ENCODE measurements at places on chromosomes 5 and 9.
A peak's percentile ranks its signal among the peaks of the same experiment; 100 is the strongest.

DNA sequence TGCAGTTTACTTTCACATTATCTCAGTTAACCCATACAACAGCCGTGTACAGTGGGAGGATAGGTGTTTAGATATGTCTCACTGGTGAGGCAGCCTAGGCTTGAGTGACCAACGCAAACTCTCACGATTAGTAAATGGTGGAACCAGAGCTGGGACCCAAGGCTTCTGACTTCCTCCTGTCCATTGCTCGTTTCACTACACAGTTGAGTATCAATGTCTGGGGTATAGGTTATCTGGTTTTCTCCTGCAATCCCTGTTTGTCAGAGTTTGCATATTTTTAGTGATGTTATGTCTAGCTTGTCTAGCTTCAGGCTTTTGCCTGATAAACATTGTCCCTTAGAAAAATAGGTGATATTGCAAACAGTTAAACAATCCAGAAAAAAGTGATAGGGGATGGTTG, 62.6 kb downstream of the NUP214 start:
- no peak for DNase-seq

- DNase-seq, result no peak
These were observed 57.3 kb downstream of the PHF2 start for GRCh38 chr9:93633492-93634221.

DNA sequence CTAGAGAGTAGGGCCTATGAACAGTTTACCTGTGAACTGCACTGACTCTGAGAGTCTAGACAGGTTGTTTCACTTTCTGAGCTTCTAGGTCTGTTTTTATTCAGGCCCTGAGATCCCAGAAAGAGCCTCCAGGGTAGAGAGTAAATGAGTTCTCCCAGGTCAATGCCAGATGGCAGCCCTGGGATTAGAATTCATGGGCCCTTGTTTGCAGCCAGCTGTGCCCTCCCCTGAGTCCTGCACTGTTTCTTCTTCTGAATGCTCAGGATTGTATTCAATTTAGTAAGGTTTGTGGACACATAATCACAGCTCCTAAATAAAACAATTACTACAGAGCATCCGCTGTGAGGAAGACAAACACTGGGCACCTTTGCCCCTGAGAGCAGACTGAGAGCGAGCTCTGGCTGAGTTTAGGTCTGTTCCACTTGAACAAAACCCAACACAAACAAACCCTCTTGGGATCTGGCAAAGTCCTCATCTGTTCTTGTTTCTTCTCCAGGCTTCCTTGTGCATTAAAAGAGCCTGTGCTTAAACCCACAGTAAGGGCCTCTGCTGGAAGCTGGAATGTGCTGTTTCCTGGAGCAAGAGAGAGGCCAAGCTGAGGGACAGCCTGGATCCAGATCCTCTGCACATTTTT, 29.9 kb downstream of the FAM219A start:
- DNase-seq, result no peak

- no peak for DNase-seq
These were observed 288.9 kb upstream of the RIOK2 start for GRCh38 chr5:97471951-97472350.

DNA sequence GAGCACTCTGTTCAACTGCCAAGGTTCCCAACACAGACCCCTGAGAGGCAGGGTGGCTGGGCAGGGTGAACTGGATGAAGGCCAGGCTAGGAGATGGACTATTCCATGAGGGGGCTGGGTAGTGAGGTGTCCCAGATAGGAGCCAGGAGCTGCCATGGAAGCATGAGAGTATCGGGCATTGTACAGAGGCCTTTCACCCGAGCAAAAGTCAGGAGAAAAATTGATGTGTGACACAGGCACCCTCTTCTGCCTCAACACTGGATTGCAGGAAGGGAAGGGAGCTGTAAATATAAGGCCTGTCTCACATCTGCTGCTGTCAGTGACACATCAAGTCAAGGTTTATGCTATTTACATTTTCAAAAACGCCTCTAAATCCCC, 74.6 kb downstream of the UBAP1 start:
- DNase-seq, result peak; percentile 13

DNA sequence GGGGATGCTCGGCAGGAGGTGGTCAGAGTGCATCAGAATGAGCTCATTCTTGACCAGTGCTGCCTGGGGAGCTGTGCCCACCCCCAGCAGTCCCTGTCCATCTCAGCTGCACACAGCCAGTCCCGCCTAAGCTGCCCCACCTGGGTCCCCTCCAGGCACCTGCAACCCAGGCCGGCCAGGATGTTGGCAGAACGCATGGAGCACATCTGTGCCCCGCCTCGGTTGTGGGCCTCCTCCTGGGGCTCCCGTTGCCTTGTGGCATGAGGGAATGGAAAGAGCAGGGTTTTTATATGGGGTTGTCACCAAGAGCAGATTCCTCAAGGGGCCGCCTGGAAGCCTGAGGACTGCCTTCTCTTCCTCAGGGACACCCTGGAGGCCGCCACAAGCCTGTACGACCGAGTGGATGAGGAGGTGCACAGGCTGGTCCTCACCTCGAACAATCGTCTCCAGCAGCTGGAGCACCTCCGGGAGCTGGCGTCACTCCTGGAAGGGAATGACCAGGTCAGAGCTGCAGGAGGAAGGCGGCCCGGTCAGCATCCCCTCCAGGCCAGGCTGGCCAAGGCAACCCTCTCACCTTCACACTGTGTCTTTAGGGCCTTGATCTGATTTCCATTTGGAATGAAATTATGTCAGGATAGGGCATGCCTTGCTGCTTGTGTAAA, 34.8 kb upstream of the LRRC14B start:
- no peak for DNase-seq

- no peak for DNase-seq
These were observed 38.2 kb downstream of the MED10 start for GRCh38 chr5:6340100-6340499.

DNA sequence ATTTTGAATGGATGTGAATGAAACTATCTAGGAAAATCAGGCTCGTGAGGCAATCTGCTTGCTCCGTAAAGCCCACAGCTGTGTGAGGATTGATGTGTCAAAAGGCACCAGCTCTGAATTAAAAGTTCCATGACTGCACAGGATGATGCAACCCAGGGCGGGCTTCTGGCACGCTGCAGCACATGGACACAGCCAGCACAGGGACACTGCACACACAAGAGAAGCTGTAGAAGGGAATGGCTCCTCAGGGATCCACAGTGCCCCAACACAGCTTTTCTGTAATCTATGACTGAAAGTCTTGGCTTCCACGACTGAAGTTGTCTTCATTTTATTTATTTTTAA, 151.0 kb downstream of the GCNT1 start:
- no peak for DNase-seq

DNA sequence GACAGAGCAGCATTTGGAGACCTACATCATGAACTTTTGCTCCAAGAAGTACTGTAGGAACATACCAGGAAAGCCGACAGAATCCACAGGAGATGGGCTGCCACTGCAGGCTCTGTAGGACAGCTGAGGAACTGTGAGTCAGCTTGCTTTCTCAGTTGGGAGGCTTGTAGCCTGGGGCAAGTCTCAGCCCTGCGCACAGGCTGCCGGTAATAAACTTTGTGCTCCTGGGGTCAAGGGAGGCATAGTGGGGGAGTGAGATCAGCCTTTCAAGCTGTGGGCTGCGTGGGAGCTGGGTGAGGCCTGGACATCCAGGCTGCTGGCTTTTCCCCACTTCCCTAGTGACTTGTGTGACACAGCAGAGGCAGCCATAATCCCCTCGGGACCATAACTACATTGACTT, 718.0 kb upstream of the CDH10 start:
- no peak for DNase-seq

GRCh38 chr5:171806976-171807747, 21.5 kb downstream of the SMIM23 start:
- DNase-seq, result no peak

DNA sequence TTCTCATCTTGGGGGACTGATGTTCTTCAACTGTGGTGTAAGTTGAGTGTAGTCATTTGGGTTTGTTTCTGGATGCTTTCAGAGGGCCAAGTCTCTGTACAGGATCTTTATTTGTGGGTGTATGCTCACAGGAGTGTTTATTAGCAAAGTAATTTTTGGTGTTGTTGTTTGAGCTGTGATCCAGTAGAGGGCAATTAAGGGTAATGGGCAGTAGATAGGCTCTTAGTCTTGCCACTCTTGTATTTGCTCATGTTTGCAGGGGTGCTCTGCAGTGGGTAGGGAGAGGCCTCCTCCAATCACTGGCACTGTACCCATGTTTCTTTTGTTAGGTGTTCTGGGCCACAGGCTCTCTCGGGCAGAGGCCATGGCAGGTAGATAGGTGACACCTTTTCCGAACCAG, 45.9 kb upstream of the ITGA2 start:
- no peak for DNase-seq

- no peak for DNase-seq
These were observed 41.5 kb upstream of the PTPDC1 start for GRCh38 chr9:94042516-94043360.

DNA sequence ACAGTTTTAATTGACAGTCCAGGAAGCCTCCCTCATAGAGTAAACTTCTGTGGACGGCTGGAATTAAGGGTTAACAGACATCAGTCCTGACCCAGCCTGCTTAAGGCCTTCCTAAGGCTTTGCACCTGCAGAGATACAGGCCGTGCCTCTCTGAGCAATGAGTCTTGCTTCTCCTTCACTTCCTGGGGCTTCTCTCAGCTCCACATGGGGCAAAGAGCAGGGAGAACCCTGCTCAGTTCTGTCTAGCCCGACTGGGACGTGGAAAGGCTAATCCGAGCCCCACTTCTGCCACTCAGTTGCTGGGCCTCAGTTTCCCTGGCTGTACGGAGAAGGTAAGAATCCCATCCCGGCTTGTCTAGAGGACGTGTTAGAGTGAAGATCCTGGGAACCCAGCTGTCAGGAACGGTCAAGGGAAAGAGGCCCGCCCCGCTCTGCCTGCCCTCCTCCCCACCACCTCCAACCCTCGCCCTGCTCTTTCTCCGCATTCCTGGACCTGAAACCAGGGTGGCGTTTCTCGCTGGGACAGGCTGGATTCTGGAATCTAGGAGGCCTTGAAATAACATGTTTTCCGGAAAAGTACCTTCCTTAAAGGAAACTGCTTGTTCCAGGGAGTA, 6.5 kb downstream of the SPAAR start:
- no peak for DNase-seq

DNA sequence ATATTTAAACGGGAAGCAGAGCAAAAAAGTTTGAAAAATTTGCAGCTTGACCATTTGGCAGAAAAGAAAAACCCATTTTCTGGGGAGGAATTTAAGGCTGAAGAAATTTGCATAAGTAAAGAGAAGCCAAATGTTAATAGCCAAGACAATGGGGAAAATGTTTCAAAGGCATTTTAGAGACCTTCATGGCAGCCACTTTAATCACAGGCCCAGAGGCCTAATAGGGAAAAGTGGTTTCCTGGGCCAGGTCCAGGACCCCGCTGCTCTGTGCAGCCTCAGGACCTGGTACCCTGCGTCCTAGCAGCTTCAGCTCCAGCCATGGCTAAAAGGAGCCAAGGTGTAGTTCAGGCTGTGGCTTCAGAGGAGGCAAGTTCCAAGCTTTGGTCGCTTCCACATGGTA, 507.3 kb downstream of the SLCO4C1 start:
- no peak for DNase-seq

- DNase-seq, result no peak
These were observed 211.3 kb upstream of the PRR16 start for GRCh38 chr5:120252839-120253238.

DNA sequence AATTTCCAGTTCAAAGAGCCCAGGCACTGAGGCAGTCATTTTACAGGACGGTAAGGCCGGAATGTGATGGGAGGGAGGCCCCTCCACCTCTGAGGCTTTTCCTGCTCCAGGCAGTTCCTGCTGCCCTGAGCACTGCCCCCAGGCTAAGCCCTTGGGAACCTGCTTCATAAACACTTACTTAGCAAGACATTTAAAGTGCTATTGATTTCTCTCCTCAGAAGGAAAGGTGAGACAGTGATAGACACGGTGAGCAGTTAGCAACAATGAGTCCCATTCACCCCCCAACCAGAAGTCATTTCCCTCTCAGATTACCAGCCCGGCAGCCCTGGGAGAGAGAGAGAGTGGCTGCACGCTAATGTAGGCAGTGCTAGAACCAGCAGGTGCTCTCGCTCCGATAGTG, 462.5 kb downstream of the SPOCK1 start:
- DNase-seq, result no peak

GRCh38 chr5:27592231-27592630, 553.8 kb upstream of the CDH9 start:
- no peak for DNase-seq

GRCh38 chr5:74201334-74202081, 439.0 kb downstream of the ENC1 start:
- no peak for DNase-seq

GRCh38 chr5:142432369-142432863, 107.6 kb upstream of the SPRY4 start:
- peak; percentile 57 for DNase-seq

GRCh38 chr5:181088289-181088688, 42.7 kb downstream of the OR2V1 start:
- no peak for DNase-seq

- DNase-seq, result no peak
These were observed 13.6 kb downstream of the LPCAT1 start for GRCh38 chr5:1510151-1510561.

DNA sequence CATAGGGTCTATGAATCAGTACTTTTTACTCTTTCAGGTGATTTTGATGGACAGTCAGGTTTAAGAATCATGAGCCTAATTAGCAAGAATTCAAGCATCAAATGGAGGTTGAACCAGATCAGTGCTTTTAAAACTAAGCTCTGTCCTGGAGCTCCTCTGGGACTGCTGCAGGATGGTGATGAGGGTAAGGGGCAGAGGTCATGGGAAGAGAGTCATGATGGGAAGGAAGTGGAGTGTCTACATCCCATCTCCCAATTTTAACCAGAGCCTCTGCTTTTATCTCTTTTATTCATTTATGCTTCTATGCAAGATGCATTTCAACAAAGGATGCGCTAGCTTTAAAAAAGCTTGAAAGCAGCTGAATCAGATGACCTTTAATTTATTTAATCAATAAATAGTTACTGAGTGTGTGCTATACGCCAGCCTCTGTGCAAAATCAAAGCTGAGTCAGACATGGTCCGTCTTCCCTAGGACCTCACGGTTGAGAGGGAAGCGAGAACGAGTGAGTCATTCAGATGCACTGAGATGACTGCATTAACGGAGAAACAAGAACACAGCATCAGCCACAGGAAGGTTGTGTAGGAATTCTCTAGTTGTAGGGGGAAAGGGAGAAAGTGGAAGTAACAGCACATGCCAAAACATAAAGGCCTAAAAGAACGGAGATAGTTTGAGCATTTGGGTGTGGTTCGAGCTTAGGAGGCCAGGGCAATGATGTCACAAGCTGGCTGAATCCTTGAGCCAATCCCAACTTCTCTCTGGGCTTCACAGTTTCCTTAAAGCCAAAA, 441.6 kb upstream of the BRINP1 start:
- no peak for DNase-seq
